Anterior cingulate cortex (tissue), 58 donors: ENCODE measurements at places on chromosomes 5 and 9.

GRCh38 chr9:106065136-106065535 is 370.8 kb downstream of the TMEM38B start:
- DNase-seq: no peak

GRCh38 chr9:34580358-34580757 is 9.2 kb downstream of the CNTFR start:
- peak; percentile 36 for DNase-seq

GRCh38 chr5:179870403-179870903 is 11.8 kb upstream of the MRNIP start:
- DNase-seq: no peak

DNA sequence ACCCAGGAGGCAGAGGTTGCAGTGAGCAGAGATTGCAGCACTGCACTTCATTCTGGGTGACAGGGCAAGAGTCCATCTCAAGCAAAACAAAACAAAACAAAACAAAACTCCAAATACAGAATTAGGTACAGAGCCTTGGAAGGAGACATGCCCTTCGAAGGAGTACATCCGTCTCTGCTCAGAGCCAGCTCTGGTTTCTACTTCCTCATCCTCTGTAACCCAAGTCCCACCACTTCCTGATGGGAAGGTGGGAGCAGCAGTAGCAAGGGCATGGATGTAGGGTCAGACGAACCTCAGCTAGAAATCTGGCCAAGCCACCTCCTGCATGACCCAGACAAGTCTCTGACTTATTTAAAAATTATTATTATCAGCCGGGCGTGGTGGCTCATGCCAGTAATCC is 16.5 kb upstream of the STXBP1 start:
- DNase-seq: no peak

GRCh38 chr5:5332287-5332686 is 90.2 kb upstream of the ICE1 start:
- no peak for DNase-seq

GRCh38 chr5:140113180-140113698 is 670 bp upstream of the PURA start:
- no peak for DNase-seq

GRCh38 chr9:133948561-133949485 is 43.3 kb downstream of the VAV2 start:
- no peak for DNase-seq

DNA sequence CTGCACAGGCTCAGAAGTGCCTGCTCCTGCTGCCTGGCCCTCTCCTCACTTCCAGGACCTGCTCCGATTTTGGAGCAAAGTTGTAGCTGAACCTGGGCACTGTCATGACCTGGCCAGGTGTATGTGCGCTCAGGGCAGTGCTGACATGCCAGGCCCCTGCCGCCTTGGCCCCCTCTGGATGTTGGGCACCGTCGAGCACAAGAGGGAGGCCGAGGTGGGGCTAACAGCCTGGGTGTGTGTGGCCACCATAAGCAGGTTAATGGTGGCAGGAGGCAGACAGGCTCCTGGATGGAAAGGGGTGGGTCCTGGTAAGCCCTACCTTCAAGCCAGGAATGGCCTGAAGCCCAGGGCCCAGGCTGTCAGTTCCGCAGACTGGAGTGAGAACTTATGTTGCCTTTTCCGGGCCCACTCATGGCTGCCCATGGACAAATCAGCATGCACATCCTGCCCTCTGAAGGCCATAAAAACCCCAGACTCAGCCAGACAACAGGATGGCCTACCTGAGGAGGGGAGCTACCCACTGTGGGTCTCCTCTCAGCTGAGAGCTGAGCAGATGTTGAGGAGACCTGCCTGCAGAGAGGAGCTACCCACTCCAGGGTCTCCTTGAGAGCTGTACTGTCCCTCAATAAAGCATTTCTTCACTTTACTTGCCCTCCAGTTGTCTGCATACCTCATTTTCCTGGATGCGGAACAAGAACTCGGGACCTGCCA is 66.2 kb downstream of the NACC2 start:
- DNase-seq: no peak

- no peak for DNase-seq
Observed at GRCh38 chr5:67496051-67496450, 299.5 kb upstream of the CD180 start.

- DNase-seq: no peak
Observed at GRCh38 chr9:34558919-34559623, 30.5 kb downstream of the CNTFR start.

DNA sequence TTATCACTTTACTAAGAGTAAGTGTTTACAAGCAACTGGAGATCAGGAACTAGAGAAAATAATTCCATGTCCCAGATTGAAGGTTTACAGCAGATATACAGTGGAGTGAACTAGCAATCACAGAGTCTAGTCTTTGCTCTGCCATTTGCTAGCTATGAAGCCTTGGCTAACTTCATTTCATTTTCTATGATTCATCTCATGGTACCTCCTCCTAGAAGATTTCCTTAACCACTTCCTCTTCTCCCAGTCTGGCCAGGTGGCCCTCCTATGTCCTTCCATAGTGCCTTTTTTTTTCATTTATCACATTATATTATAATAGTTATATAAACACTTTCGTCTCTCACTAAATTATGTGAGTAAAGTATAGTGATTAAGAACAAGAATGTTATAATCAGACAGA is 52.1 kb downstream of the GRIA1 start:
- DNase-seq: no peak

DNA sequence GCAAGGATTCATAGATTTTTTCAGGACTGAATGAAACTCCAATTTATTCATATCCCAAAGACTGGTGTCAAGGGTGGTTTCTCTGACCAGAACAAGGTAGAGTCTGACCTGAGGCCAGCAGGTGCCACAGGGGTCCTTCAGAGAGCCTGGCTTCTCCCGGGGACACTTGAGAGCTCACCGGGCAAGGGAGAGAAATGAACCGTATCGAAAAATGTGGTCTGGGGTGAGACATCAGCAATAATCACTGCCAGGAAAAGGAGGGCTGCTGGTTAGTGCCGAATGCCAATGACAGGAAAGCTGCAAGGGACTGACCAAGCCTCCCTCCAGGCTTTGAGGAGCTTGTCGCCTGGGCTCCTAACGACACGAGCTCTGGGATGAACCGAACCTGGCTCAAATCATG is 142.7 kb downstream of the TTLL11 start:
- no peak for DNase-seq

GRCh38 chr9:106828070-106828469 is 34.9 kb upstream of the ZNF462 start:
- no peak for DNase-seq

- no peak for DNase-seq
Observed at GRCh38 chr9:134175291-134175807, 11.0 kb upstream of the RNU6ATAC start.

- DNase-seq: no peak
Observed at GRCh38 chr9:121156263-121156731, 45.4 kb downstream of the RAB14 start.

DNA sequence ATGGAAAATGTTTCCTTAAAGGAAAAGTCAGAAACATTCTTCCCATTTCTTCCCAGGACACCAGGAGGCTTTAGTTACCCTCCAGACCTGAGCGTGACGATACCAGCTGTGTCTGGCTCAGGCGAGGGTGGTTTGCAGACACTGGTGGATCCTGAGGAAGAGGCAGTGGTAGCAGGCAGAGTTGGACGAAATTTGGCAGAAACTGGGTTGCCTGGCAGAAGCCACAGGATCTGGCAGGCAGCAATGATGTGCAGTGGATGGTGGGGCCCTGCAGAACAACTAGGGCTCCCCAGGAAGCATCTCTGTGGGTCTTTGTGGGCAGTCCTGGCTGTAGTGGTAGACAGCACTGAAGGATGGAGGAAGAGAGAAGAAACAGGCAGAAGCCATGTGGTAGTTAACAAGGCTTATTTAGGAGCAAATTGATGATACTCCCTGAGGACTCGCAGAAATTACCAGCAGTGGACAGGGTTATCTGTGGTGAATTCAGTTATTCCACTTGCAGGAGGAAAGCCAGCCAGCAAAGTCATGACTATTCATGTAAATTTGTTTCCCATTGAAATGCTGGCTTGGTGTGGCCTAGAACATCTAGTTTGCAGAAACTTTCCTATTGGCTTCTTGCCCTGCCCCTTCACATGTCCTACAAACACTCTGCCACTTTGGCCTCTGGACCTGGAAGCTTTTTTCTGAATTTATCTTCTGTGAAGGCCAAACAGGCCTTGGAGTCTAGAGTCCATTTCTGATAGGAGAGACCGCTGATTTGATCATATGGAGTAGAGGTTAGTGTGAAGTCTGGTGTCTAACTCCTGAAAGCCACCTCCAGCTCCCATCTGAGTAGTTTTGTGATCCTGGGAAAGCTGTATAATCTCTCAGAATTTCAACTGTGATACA is 212.0 kb downstream of the DMRT2 start:
- DNase-seq: no peak

DNA sequence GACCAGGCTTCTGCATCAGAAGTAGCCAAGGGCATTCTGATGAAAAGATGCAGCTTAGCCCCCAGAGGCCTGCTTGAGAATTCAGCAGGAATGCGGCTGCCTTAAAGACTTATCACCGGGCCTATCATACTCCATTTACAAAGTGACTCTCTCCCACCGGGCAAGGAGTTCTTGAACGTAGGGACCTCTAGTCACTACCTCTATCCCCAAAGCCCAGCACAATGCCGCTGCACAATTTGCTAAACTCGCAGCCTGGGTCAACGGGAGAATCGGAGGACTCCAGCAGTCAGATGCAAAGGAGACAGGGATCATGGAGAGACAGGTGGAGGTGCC is 661 bp downstream of the PDCL start:
- DNase-seq: no peak

DNA sequence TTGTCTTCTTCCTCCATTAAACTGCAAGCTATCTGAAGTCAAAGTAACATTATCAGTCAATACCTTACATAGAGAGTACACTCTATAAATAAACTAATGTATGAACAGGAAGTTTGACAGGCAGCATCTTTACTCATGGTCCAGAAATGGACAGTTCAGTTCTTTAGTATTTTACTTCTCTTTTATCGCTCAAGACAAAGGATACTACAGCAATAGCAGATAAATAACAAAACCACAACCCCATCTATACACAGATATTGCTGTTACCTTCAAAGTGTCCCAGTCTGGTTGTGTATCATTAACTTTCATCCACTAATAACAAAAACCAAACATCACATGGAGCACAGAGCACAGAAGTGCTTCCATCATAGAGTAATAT is 46.4 kb downstream of the SEMA5A start:
- DNase-seq: no peak

DNA sequence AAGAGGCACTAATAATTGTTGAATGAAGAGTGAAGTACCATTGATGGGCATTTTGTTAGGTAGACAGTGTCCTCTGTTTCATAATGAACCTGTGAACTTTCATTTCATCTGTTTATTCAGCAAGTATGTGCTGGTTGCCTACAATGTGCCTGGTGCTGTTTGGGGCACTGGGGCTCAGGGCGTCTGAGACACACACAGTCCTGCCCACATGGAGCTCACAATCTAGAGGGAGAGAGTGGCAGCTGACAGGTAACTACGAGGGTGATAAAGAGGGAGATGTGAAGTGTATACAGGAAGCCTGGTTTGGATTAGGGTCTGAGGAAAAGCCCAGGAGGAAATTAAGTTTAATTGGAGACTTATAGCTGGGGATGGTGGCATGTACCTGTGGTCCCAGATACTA is 28.5 kb upstream of the NDST1 start:
- DNase-seq: no peak

- no peak for DNase-seq
Observed at GRCh38 chr5:158470764-158471534, 612.0 kb upstream of the CLINT1 start.

DNA sequence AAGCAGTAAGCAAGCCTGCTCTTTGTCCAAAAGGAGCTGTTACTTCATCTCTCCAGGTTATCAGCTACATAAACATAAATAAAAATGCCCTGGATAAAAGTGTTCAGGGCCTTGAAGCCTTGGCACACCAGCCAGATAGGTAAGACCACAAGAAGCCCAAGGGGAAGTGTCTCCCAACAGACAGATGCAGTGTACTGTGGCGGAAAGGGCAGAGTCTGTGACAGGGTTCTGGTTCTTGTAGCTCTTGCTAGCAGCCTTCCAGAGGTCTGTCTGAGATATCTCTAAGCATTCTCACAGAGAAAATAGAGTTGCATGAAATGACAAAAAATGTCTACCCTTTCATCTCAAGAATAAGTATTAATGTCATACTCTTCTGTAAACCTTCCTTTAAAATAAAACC is 30.1 kb downstream of the ISOC1 start:
- no peak for DNase-seq

- no peak for DNase-seq
Observed at GRCh38 chr5:66621736-66622135, 25.5 kb downstream of the MAST4 start.

- no peak for DNase-seq
Observed at GRCh38 chr5:125148076-125148475, 401.6 kb upstream of the ZNF608 start.

- DNase-seq: no peak
Observed at GRCh38 chr9:134034215-134035040, 9.1 kb downstream of the BRD3OS start.

DNA sequence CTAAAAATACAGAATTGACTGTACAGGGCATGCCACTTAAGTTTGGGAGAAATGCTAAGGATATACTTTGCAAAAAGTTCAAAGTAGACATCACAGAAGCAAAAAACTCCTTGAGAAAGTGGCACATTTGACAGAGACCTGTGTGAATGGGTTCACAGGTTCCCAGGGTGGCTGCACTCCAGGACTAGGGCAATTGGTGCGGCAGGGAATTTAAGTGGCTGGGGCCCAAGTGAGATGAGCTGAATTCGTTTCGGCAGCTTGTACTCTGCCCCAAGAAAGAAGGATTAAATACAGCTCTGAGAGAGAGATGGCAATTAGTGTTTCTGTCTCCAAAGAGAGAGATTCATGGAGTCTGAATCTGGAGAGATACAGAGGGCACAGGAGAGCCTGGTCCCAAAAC is 280.1 kb downstream of the FBXL17 start:
- DNase-seq: peak; percentile 31

DNA sequence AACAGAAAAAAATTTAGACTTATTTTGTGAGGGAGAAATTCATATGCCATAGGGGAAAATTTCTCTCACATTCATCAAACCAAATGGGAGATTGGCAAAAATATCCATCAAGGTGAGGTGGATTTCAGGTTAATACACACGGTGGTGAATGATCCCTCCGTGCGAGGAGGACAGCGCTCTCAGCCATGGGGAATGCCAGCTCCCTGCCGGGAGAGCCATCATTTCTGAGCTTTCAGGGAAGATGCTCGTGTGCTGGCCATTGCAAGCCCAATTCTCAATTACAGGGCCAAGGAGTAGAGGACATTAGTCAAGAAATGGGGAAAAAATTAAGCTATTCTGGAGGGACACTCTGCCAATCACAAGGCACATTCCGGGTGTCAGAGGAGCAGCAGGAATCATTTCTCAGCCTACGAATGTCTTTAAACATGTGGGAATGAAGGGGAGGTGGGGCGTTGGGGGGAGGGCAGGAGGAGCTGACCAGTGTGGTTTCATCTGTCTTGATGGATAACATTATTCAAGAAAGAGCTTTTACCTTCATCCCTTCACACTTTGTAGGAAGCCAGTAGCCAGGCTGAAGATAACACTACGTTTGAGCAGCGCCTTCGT is 165.5 kb downstream of the DAB2IP start:
- DNase-seq: no peak

DNA sequence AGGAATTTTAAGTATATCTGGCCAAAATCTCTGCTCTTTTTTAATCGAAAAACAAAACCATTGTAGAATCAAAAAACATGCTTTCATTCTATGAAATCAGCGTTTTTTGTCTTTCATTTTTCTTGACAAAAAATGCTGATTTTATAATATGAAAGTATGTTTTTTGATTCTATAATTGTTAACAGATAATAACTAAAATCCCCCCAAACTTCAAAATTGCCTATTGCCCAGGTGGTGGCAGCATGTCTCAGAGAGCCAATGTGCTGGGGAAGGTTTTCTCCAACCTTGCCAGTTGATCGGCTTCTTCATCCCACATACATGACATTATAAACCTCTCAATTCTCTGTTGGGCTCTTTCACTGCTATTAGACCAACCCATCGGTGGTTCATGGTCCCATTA is 5.1 kb upstream of the SMIM15 start:
- DNase-seq: peak; percentile 6
